ENCODE measurements at places on chromosomes 3 and 15.

GRCh38 chr3:45224824-45225464 is 1.1 kb downstream of the TMEM158 start:
- DNase-seq, result peak; percentile 25

- DNase-seq, result no peak
These were observed 3.6 kb upstream of the TMPRSS7 start for GRCh38 chr3:112030901-112031300.

DNA sequence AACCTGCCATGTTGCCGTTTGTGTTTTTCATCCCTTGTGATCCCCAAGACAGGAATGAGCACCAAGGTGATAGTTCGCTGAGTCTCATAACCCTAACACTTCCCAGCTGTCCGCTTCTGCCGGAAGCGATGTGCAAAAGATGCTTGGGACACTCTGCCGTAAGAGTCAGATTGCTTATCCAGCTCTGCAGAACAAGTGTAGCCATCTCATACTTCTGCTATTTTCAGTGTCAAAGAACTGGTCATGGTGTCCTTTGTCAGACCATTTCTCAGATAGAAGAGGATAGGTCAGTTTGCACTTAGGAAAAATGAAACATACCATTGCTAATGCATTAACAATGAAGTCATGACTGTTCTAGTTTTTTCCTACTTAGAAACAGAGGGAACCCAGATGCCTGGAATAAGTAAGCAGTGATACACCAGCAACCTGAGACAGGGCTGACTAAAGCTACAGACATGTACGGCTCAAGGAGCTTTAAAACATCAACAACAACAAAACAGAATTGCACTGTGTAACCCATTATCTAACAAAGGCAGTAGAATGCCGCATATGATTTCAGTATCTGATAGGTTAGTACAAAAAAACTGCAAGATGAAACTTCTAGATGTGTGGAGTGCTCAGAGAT is 134.0 kb upstream of the IL12A start:
- no peak for DNase-seq

DNA sequence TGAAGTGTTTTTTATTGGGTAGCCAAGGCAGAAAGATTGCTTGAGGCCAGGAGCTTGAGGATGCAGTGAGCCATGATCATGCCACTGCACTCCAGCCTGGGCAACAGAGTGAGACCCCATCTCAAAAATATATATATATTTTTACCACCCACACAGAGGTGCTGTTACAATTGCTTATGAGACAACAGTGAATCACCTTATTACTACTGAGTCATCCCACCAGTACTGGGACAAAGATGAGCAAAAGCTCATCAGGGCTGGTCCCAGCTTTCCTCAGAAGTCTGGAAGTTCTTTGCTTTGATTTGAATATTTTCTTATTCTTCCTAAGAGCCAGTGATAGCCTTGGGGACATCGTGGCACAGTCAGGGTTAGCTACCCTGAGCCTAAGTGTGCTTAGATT is 207.7 kb downstream of the SOX2 start:
- DNase-seq, result no peak

GRCh38 chr15:52677593-52678467 is 1.4 kb downstream of the ATOSA start:
- peak; percentile 54 for DNase-seq

DNA sequence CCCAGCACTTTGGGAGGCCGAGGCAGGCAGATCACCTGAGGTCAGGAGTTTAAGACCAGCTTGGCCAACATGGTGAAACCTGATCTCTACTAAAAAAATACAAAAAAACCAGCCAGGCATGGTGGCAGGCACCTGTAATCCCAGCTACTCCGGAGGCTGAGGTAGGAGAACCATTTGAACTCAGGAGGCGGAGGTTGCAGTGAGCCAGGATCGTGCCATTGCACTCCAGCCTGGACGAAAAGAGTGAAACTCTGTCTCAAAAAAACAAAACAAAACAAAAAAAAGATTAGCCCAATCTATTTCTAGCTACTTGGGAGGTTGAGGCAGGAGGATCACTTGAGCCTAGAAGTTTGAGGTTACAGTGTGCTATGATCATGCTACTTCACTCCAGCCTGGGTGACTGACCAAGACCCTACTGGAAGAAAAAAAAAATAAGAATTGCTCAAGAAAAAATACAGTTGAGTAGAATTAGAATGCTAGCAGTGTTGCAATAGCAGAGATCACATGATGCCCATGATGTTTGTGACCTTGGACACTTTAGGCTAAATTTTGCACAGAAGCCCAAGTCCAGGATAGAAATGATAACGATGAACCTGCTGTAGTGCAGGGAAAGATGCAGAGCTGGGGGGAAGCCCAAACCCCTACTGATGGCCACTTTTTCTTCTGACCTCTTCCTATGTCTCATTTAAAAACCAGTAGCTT is 162.2 kb downstream of the LPP start:
- DNase-seq, result no peak

GRCh38 chr3:179769411-179770247 is 116.8 kb downstream of the USP13 start:
- DNase-seq, result no peak

DNA sequence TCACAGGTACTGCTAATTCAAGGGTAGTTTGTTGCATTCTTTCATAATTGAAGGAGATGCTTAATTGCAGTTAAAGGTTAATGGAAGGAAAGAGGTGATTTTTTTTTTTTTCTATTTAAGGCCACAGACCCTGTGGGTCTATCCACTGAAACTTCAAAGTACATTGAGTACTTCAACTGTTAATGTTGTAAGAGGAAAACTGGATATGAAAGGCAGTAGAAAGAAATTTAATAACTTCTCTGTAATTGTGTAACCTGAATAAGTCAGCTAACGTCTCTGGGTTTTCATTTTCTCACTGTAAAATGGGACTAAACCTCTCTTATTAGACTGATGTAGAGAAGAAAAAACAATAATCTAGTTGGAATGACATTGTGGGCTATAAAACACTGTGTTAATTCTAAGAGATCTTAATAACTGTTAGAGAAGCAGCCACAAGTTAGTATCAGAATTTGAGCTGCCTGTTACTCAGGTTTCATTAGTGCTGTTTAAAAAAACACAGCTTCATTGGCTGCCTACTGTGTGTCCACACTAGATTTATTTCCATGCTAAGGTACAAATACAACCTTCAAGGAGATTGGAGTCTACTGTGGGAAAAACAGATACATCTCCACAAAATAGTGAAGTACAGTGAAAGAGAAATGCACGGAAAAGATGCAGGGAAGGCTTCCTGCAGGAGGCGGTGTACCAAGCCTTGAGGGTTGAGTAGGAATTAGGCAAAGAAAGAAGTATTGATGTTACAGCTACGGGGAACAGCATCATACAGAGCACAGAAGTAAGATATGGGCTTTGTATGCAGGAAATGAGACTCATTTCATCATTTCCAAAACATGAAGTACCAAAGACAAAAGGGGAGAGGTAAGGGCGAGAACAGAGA is 483.6 kb downstream of the TAFA4 start:
- DNase-seq, result no peak

DNA sequence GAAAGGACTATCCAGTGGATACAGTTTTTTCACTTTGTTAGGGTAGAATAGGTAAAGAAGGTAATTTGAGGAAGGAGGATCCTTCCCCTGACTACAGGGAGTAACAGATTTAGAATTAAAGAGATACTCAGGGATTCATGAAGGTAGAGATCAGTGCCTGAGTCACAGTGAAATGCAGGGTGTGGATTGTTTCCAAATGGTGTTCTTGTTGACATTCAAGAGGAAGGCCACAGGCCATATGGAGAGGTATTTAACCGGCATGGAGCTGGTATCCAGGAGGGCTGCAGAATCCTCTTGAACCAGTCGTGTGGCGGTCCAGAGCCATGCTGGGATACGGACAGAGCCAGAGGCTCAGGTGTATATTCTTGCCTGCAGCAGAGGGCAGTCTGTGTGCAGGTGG is 28.2 kb downstream of the GYG1 start:
- DNase-seq, result no peak

DNA sequence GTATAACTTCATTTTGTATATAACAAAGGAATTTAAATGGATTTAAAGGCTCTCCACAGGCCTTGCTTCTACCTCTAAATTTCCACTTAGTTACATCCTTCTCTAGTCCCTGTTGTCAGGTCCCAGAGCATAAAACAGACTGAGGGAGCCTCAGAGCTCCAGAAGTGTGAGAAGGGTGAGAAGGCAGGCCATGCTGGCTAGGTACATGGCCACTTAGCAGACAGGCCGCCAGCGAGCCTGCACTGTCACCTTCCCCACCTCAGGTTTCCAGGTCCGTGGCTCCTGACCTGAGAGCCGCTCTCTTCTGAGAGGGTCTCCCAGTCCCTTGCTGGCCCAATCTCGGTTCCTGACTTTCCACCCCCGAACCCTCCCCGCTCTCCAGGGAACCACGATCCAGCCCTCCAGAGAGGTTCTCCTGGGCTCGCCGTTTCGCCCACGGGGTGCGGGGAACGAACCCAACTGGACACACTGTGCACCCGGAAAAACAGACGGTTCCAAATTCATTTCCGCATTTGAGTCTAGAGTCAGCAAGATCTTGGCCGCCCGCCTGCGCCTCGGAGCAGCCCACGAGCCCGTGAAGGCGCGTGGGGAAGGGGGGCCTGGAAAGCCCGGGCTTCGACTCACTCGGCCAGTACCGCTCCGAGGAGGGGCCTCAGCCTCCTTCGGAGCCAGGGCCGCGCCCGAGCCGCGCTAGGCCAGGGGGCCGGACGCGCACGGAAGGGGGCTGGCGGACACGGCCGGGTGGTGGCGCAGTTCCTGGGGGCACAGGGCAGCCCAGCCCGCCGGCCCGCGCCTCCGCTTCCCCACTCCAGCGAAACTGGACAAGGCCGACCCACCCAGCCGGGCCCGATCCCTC is 16.7 kb upstream of the SOX2 start:
- no peak for DNase-seq

- DNase-seq, result no peak
These were observed 33.3 kb downstream of the TMCO5A start for GRCh38 chr15:37967788-37968187.

DNA sequence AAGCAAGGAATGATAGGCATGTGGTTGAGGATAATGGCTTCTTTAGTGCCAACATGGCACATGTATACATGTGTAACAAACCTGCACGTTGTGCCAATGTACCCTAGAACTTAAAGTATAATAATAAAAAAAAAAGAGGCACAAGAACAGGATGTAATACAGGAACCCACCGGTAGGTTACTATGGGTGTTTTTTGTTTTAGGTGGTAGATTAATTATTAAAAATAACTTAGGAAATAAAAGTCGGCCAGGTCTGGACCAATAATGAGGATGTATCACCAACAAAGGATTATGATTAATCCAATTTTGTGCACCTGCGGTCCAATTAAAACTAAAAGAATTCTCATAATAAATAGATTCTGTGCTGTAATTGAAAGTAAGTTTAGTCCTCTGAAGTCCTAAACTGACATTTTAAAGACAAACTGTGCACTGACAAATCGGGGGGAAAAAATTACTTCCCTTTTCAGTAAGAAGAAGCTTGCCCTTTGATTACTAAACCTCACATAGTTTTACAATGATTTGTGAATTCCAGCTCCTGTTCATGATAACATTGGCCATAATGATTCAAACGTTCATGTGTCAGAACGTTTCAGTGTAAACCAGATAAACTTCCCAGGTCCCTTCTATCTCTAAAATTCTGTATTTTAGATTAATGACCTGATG is 62.2 kb downstream of the CASR start:
- DNase-seq, result no peak

GRCh38 chr3:149933008-149933407 is 37.7 kb downstream of the PFN2 start:
- no peak for DNase-seq

DNA sequence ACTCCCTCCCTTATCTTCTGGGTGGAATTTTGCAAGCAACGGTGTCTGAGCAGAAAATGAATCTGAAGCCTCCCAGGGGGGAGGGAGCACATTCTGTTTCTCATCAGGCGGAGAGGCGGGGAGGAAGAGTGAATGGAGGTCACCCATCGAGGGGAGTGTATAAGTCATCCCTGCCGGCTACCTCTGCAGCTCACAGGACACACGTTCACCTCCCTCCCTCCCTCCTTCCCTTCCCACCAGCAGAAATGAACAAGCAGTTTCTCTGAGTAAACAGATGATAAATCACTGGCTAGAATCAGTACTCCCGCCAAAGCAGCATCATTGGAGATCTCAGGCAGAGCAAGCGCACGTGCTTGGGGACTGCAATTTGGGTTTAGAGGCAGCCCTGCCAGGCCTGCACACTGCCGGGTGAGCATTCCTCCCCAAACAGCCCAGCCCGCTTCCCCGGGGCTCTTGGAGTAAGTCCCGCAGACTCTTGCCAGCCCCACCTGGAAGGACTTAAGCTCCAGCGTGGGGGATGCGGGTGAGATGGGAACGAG is 38.3 kb downstream of the CPN2 start:
- peak; percentile 55 for DNase-seq

GRCh38 chr3:33940149-33940548 is 141.7 kb downstream of the PDCD6IP start:
- no peak for DNase-seq

GRCh38 chr3:56856752-56857151 is 55.0 kb upstream of the ARHGEF3 start:
- no peak for DNase-seq

DNA sequence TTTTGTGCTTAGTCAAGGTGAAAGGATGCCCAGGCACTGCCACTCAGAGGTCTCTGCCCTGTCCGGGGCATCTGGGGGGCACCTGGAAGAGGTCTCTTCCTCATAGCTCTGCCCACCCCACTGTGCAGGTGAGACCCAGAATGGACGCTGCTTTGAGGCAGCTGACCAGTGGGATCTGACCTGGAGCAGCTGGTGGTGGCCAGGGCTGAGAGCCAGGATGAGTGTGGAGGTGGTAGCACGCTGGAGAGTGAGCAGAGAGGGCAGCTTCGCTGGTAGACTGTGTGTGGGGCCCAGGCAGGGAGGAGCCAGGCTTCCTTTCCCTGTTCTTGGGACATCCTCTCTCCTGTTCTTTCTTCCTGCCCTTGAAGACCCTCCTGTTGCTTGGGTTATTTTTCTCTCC is 32.2 kb upstream of the PLA2G4E start:
- DNase-seq, result no peak

- DNase-seq, result no peak
These were observed 101.2 kb downstream of the NFKBIZ start for GRCh38 chr3:101950510-101950909.

- no peak for DNase-seq
These were observed 236.0 kb downstream of the EDEM1 start for GRCh38 chr3:5423523-5423922.

GRCh38 chr3:79097964-79098660 is 669.7 kb downstream of the ROBO1 start:
- no peak for DNase-seq

DNA sequence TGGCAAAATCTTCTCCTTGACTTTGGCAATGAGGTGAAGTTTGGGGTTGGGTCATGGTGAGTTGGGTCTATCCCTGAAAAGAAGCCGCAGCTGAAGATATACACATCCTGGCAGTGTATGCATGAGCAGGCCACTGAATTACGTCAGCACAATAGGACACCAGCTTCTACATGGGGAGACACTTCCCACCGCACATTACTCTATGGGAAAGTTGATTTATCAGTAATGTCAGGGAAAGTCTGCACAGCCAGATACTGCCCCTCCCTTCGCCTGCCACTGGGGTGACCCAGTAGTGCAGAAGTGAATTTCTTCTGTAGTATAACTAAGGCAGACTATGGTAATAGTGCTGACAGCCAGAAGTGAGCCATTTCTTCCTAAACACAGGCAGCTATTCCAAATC is 245.0 kb downstream of the NTRK3 start:
- no peak for DNase-seq

Measured in naive thymus-derived CD8-positive, alpha-beta T cell (primary cell).